ENCODE measurements at places on chromosomes 12 and 14.

DNA sequence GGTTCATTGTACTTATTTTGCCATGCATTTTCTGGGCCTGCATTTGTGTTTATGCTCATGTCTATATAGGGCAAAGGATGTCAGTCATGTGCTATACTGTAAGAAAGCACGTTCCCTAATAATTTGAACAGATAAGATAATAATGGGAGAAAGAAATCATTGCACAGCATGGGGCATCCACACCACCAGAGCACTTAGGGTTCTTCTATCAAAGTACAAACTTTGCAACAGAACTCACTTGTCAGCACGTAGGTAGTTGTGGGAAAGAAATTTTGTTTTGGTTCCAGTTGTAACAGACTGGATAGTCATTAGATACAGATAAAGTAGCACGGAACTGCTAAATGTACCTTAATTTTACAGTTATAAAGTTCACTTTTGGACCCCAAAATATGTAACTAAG is 10.1 kb downstream of the PPP1CC start:
- DNase-seq, result no peak

DNA sequence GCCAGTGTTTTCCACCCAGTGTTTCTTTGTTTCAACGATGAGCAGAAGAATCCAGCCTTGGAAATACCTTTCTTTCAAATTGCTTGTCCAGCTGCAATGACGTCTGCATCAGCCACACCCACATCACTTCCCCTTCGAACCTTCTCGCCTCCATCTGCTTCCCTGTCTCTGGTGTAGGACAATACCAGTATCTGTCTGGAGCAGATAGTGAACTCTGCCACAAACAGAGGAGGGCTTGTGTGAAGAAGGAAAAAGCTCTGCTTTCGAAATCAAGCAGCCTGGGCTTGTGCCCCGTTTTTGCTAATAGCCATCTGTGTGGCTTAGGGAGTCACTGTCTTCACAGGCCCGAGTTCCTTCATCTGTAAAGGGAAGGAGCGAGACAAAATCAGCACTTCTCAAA is 415.4 kb downstream of the ZFP36L1 start:
- DNase-seq, result peak; percentile 6

DNA sequence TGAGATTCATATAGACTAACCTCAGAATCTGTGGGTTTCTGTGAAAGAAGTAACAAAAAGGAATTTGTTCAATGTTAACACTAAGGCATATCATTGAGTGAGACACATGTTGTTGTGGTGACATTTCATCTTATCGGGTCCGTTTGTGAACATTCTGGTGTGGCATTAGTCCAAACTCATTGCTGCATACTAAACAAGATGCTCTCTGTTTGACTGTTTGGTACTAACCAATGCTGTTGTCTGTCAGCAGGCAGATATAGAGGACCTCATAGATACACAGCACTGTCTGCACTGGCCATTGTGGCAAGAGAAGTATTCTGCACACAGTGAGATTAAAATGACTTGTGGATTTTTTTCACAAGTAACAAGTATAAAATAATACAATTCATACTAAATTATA is 41.2 kb downstream of the SLC25A21 start:
- no peak for DNase-seq

GRCh38 chr14:37035401-37035800 is 137.0 kb downstream of the SLC25A21 start:
- DNase-seq, result no peak
